Activated CD8-positive, alpha-beta T cell treated with anti-CD3 and anti-CD28 coated beads for 36 hours (primary cell): ENCODE measurements at places on chromosomes 1 and 21. TPM values are rescaled to one million over a fixed set of nuclear protein-coding genes. Genes with fewer than 3 reads are reported as not detected.

SPRR2A gene
- not detected for total RNA-seq

DNA sequence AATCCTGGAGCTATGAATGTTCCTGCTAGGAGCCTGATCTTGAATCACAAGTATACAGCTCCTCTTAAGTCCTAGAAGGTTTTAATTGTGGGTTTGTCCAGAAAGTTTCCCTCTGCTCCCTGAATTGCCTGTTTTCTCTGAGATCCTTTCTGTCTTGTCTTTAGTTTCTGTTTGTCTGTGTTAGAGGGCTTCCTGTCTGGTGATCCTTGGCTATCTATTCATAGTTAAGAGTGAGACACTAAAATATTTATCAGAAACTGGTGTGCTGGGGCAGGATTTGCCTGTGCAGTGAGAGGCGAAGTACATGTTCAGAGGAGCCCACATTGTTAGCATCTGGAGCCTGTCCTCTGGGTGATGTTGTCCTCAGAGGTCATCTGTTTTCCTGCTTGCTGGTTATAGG is 45.4 kb downstream of the ETS2 start:
- no peak overlapping the region for H3K4me3 ChIP-seq
- no peak overlapping the region for H3K27ac ChIP-seq
- H3K36me3 ChIP-seq: no peaks in the 10 kb centered on the region

- no peaks in the 10 kb centered on the region for H3K27me3 ChIP-seq
- H3K4me3 ChIP-seq: no peak overlapping the region
- no peak overlapping the region for H3K27ac ChIP-seq
- H3K4me1 ChIP-seq: peaks cover 23% of the 10 kb centered on the region
- no peak for DNase-seq
- no peaks in the 10 kb centered on the region for H3K36me3 ChIP-seq
These were observed 58.8 kb downstream of the TOMM20 start for GRCh38 chr1:235069577-235070563.

- no peak for DNase-seq
- H3K36me3 ChIP-seq: peaks cover 46% of the 10 kb centered on the region
- peak overlapping the region; percentile 91 for H3K27ac ChIP-seq
- H3K4me1 ChIP-seq: peaks cover 52% of the 10 kb centered on the region
These were observed 940 bp downstream of the SRRM1 start for GRCh38 chr1:24644100-24644384.

DNA sequence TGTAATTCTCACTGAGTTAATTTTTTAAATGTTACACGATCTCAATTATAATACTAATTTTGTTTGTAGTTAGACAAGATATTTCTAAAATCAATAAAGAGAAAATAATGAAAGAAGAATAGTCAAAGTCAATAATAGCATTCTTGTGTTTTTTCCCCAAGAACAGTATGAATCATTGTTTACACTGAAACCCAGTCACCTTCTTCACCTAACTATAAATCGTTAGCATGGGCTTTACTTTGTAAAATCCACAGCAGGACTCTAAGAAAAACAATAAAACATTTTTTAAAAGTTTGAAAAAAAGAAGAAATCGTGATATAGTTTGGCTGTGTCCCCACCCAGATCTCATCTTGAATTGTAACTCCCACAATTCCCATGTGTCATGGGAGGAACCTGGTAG is 234.6 kb upstream of the LYPLAL1 start:
- no peak for DNase-seq
- H3K4me3 ChIP-seq: no peak overlapping the region
- H3K27me3 ChIP-seq: no peaks in the 10 kb centered on the region

- peaks cover 11% of the 10 kb centered on the region for H3K4me1 ChIP-seq
- DNase-seq: no peak
- H3K36me3 ChIP-seq: no peaks in the 10 kb centered on the region
These were observed 25.0 kb downstream of the VASH2 start for GRCh38 chr1:212975111-212975918.
